Epithelial cell of prostate (primary cell): ENCODE measurements at places on chromosomes 16 and 17.

DNA sequence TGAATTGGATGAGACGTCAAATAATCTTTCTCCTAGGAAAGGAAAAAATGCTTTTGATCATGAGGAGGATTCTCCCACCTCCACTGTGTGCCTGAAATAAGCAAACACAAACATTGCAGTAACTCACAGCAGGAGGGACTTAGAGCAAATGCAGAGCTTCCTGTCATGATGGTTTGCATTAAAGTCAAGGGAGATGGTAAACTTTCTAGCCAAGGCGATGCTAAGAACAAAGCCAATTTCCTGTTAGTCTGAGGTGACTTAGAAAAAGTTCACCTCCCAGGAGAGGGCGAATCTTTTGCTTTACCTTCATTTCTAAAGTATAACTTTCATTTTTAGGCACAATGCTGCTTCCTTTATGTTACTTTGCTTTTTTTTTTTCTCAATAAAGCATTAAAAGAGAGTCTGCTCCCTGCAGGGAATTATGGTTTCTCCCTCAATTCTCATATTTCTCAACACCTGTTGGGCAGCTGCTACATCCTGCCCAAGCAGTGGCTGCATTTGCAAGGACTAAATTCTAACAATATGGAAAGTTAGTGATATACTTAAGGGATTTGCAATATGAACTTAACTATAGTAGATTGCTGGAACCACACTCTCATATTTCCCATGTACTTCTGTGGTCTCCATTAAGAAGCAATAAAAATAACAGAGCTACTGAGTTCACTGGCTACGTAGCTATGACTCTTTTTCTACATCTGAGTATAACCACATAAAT lies 175.6 kb downstream of the PCTP start:
- DNase-seq = no peak

DNA sequence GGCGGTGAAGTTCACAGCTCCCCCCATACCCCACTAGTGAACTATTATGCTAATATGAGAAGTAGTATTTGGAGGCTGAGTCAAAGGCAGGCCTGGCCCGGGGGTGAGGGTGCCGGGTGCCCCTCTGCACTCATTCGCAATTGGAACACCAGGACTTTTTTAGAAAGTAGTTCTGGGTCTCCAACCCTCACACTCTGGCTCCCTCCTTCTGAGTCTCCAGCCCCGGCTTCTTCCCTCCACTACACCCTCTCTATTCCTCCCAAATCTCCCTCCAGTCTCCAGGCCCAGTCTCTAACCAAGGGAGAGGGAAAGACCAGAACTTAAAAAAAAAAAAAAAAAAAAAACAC lies 11.3 kb upstream of the HOXB2 start:
- DNase-seq = no peak

DNA sequence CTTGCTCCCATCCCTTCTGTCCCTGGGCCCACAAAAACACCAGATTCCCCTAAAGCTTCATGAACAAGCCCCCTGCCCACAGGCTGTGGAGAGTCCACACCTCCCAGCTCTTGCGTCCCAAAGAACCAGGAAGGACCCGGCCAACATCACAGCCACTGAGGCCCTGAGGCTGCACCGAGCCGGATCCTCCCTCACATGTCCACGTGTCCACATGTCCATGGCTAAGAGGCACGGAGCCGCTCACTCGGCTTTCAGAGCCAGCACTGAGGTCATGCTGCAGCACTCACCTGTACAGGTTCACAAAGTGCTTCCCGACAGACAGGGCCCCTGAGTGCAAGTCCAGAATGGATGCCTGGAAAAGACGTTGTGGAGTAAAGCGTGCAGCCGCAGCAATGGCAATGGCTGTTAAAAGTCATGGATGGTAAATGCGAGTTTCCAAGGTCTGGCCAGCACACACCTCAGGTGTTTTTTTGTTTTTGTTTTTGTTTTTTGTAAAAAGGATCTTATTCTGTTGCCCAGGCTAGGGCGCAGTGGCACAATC lies 11.9 kb upstream of the HEXD start:
- DNase-seq = no peak

DNA sequence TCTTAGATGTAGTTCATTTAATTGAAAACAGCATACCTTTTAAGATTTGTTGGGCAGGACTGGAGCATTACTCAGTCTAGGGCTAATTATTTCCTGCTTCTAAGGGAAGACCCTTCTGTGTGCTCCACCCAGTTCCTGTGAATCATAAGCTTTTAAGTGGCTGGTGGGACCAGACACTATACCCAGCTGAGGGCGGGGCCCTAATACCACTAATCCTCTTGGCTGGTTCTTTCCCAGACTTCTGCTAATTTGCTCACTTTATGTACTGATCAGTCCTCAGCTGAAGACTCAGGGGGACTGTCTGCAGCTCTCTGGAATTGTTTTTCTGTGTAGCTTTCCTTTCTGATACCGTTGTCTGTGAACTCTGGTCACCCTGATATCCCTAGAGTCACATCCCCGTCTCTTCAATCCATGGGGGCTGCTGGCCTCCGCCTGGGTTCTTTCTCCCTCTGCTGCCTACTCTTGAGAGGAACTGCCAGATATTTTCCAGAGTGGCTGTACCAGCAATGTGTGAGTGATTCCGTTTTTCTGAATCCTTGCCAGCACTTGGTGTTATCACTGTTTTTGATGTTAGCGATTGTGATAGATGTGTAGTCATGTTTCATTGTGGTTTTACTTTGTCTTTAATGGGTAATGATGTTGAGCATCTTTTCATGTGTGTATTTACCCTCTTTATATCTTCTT lies 35.1 kb downstream of the MFSD11 start:
- peak; percentile 62 for DNase-seq

DNA sequence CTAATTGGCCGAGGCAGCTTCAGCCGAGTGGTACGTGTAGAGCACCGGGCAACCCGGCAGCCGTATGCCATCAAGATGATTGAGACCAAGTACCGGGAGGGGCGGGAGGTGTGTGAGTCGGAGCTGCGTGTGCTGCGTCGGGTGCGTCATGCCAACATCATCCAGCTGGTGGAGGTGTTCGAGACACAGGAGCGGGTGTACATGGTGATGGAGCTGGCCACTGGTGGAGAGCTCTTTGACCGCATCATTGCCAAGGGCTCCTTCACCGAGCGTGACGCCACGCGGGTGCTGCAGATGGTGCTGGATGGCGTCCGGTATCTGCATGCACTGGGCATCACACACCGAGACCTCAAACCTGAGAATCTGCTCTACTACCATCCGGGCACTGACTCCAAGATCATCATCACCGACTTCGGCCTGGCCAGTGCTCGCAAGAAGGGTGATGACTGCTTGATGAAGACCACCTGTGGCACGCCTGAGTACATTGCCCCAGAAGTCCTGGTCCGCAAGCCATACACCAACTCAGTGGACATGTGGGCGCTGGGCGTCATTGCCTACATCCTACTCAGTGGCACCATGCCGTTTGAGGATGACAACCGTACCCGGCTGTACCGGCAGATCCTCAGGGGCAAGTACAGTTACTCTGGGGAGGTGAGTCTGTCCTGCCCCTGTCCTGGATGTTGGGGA lies 16.1 kb downstream of the PSKH1 start:
- DNase-seq = no peak

DNA sequence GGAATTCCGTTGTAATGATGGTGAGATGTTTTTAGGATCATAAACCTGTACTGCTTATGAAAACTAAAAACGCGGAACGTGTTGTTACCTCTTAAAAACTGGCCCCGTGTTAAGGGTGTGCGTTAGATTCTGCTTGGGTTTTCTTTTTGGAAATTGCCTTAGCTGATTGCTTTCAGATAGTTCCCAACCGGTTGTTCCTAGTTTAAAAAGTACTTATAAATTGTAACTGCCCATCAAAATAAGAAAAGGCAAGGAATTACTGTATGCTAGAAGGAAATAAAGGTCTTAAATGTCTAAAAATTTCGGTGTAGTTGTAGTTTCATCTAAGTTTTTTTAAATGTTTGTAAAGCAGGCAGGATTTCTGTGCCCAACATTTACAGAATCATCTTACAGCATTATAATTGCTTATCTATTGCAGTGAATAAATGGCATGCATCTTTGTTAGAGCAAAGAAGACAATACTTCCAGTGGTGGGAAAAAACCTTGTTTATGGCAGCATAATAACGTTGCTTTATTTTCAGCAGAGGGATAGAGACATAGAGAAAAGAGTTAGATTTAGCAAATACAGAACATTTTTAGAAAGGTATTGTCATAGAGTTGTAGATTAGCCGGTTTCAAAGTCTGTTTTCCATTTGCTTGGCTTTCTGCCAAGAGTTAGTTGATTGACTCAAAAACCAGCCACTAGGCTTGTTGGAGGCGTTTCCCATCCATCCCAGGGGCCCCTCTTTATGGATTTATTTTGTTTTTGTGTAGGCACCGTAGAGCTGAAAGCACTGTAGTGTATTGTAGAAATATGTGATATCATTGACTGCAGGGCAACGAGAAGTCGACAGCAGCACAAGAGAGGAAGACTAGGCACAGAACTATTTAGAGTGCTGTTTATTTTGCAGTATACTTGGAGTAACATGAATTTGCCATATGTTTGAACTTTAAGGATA lies 1.7 kb downstream of the PPM1D start:
- DNase-seq = no peak

GRCh38 chr17:19418251-19418992 lies 7.4 kb downstream of the RNF112 start:
- DNase-seq = no peak

DNA sequence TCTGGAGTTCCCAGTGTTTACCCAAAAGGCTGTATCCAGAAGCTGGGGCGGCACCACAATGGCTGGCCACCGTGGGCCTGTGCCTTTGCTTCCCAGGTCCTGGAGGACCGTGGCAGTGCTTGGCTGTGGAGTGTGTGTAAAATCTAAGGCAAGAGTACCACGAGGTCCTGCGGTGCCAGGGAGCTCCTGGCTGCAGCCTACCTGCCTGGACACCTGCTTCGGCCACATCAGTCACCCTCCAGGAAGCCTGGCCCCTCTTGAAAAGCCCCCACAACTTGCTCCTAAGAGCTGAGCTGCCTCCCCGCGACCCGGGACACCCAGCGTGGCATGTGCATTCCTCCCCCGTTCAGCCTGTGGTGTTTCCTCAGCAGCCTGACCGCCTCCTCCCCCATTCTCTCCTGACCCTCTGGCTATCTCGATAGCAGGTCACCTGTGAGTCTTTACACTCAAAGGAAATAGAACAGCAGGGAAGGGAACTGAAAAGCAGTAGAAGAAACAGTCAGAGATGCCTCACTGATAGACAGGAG lies 7.9 kb downstream of the TIMM22 start:
- DNase-seq = no peak
